ENCODE measurements at places on chromosomes 1 and 21.

- no peak for DNase-seq
These were observed 8.0 kb upstream of the SELE start for GRCh38 chr1:169741666-169742394.

DNA sequence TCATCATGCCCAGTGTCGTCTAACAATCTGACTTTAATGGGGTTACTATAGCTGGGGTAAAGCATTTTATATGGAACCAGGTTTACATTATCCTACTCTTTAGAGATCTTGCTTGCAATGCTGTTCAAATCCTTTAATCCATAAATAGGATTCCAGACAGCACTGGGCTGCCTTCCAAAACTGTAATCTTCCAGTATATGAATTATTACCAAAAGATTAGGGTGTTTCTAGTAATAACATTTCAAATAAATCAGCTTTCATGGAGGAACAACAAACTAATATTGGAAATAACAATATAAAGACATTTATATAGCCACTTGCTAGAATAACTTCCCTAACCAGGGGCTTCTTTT is 88.6 kb upstream of the PLXNA2 start:
- no peak for DNase-seq

DNA sequence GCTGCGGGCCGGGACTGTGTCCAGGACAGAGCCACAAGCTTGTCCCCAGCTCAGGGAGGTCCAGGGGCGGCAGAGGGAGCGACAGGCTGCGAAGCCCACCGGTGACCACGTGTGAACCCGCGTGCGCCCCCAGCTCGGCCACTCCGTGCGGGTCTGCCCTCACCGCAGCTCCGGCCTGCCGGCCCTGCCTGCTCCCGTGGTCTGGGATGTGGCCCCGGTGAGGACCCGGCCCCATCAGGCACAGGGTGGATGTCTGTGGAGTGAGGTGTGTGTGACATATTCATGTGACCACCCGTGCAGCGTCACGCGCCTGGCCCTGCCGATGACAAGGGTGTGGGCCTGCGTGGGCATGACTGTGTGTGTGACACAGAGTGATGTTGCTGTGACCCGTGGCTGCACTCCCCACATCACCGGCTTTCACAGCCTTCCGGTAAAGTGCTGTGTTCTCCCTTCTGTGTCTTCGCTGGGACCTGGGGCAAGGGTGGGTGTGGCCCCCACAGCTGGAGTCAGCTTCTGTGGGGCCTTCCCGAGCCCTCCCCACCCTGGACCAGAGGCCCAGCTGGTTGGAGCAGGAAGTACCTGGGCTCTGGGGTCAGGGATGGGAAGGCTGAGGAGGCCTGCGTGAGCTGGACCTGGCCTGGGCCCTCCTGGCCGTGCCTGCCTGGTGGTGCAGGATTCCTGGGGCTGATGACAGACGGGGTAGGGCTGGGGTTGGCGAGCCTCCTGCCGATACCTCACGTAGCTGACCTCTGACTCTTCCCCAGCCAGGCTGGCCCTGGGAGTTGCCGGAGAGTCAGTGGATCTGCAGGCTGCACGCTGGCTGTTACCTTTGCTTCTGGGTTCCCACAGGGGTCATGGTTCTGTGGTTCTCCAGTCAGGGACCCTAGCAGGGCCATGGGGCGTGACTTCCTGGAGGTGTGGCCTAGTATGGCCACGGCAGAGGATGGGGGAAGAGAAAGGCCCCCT is 4.1 kb downstream of the RNF223 start:
- no peak for DNase-seq

DNA sequence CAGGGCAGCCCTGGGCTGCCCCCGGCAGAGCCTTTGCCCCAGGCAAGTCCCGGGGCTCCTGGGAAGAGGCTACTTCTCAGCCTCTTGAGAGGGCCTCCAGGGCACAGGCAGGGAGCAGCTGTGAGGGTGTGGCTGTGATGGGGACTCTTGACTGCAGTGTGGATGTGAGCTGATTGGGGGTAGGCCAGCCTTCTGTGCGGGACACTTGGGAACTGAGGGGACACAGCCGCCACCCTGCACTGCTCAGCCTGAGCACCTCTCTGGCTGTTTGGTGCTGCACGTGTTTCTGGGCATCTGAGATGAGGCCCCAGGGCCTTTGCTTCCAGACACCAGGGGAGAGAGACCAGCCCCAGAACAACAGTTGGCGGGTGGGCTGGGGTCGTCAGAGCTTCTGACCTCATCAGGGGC is 62.1 kb downstream of the SKI start:
- DNase-seq, result no peak

DNA sequence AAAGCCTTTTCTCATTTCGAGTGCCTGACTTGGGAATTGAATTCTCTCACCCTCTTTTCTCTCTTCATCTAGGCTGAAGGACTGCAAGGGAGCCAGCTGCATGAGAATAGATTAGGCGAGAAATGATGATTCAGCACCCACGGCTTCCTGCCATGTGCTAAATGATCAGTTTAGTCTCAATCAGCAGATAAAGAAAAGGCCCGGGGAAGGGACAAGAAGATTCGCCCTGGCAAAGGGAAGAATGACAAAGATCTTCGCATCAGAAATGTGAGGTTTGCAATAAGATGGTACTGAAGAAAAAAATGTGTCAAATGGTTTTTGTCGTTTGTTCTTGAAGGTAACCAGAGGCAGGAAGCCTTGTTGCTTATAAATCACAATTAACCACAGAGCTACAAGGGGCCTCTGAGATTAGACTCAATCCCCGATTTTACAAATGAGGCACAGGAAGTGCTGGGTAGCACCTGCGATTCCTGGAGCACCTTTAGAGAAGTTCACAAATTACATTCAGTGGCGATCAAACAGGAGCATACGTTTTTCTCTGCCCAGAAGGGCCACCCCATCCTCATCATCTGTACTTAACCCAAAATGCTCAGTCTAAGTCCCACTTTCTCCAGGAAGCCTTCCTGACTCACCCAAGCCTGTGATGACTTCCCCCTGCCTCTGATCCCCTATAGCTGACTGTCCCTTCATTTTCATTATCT is 183.4 kb downstream of the ZNF281 start:
- peak; percentile 72 for DNase-seq

DNA sequence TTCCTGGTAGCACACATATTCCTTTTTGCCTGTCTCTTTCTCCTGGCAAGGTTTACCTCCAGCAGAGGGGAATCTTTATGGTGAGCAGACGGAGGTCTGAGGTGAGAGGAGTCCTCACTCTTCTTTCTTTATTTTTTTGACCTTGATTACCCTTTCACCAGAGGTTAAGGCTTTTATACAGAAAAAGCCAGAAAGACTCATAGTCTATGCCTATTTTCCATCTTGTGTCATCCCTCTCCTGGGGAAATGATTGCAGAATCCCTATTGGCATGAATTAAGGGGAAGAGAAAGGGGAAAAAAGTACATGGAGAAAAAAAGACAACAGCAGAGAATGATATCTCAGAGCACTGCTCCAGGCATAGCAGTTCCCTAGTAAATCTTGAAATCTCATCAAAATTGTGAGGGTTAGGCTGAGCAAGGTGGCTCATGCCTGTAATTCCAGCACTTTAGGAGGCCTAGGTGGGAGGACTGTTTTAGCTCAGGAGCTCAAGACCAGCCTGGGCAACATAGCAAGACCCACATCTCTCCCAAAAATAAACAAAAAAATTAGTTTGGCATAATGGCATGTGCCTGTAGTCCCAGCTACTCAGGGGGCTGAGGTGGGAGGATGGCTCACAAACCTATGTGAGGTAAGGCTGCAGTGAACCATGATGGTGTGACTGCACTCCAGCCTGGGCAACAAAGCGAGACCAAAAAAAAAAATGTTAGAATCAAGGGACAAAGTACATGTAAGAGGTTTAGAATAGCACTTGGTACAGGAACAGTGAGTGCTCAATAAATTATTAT is 1.2 kb upstream of the XPR1 start:
- DNase-seq, result no peak

GRCh38 chr1:156414461-156415064 is 45.6 kb downstream of the RHBG start:
- DNase-seq, result no peak

- no peak for DNase-seq
These were observed 40.1 kb upstream of the CXADR start for GRCh38 chr21:17472592-17473271.

DNA sequence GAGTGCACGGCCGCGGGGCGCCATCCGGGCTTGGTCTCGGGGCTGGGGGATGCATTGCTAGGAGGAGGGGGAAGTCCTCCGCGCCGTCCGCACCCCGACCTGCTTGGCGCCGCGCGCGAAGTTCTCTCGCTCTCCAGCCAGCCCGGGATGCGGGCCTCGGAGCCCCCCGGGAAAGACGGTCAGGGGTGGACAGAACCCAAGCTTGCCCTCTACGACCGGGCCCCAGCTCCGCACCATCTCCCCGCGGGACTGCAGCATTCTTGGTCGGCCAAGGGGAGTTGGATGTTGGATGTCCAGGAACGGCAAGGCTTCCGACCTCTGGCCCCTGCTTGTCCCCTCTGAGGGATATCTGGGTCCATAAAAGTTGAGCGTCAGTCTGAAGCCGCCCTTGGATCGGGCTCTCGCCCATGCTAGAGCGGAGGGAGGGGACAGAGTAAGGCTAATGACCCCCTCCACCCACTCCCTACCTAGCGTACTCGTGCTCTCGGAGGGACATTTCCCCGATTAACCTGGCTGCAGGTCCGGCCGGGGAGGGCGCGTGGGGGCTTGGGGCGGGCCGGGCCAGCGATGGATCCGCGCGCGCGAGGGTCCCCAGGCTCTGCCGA is 522 bp downstream of the DISP3 start:
- no peak for DNase-seq

DNA sequence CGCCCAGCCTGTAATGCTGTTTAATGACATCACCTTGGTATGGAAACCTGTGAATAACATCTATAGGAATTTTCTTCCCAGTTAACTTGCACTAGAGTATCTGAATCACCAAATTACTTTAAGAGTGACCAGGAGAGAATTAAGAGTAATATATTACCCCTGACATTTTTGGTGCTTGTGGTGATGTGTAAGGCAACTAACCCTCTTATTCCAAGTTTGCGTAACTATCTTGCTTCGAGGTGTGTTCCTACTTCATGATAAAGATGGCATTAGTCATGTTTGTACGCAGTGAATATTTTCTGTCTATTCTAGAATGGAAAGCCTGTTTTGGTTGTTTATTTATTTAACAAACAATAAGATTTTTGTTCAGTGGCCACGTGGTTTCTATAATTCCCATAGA is 131.3 kb downstream of the ZP4 start:
- no peak for DNase-seq

DNA sequence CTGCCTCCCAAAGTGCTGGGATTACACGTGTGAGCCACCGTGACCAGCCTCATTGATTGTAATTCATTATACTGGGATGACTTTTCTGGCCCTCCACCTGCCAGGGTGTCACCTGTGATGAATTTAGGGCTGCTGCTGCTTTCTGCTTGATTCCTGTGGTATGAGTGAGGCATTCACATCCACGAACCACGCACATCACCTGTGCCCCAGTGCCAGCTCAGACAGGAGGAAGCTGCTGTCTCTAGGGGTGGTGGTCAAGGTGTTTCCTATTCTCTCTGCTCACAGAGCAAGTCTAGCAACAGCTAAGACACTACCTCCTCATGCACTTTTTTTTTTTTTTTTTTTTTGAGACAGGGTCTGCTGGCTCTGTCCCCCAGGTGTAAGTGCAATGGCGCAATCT is 12.3 kb upstream of the LDLRAD2 start:
- DNase-seq, result no peak

DNA sequence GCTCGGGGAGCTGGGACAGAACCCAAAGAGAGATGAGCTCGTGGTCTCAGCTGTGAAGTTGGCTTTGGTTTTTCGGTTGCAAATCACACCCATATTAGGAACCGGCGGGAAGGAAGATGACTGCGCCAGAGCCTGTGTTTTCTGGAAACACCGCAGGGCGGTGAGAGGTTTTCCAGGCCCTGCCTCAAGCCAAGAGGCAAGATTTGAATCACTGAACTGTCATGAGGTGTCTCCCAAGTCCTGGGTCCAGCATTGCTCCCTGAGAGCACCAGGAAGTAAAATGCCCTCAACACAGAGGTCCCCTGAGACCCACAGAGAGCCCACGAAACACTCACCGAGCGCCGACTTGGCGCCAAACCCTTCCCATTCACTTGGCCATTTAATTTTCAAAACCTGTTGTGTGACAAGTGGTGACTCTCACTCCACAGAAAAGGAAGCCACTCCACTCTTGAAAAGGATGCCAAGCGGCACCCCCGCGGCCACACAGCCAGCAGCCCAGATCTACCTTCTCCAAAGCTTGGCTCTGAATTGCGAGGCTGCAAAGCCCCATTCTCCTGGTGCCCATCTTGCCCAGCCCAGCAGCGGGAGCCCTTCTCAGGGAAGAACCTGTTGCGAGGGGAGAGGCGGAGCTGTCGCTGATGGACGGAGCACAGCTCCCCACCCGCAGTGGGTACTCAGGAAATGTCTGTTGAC is 99.0 kb upstream of the RUNX3 start:
- DNase-seq, result no peak

DNA sequence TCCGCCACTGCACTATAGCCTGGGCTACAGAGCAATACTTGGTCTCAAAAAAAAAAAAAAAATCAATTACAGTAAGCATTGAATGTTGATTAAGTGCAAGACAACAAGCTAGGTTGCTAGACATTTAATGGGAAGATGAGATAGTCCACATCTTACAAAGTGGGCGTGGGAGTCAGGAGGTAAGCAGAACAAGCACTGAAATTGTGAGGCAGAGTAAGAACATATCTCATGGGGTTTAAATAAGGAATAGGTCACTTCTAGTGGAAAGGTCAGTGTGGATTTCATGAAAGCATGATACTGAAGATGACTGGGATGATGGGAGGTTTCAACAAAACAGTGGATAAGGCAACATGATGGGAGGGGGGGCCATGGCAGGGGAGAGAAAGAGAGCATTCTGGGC is 1.9 kb upstream of the OLFML2B start:
- DNase-seq, result no peak

DNA sequence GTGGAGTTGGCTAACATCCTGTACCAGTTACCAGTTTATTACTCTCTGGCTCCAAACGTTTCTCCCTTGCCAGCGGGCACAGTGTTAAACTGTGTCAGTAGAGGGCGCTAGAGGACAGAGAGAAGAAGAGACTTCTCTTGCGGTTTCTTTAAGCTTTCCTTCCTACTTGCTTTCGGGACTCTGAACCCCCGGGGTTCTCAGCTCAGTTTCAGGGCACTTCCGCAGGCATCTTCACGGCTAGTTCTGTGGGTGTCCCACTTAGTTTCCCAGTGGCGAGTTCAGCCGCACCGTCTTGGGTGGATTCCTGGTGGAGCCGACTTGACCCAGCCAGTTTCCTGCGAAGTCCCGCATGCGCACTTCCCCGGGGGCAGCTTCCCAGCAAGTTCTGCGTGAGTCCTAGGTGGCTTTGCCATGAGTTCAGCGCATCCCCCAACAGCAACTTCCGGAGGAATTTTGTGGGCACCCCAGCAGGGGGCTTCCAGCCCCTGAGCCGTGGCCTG is 37.9 kb upstream of the BTG2 start:
- DNase-seq, result peak; percentile 76

DNA sequence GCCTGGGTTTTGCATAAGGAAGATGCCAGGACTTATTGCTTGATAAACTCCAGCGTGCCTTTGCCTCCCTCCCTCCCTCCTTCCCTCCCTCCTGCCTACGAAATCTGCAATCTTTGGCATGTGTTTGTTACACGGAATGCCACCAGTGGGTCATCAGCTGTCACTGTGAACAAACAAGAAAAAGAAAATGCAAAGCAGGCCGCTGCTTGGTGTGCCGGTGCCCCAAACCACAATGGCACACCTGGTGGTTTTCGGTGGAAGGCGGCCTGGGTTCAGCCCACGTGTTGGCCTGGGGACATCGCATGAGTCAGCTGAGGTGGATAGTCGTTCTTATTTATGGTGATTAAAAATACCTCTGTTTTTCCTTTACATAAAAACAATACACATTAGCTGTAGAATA is 16.3 kb upstream of the IFNLR1 start:
- DNase-seq, result no peak

All from CMK (cell line).